ENCODE measurements at places on chromosomes 2 and 18. TPM values are rescaled to one million over a fixed set of nuclear protein-coding genes. Genes with fewer than 3 reads are reported as not detected.

Gene DTNA
- 12.1 TPM for total RNA-seq

Gene GNAL
- 0.97 TPM for total RNA-seq

Gene QPCT
- total RNA-seq, result 42.6 TPM

Gene KIAA2012
- not detected for total RNA-seq

DNA sequence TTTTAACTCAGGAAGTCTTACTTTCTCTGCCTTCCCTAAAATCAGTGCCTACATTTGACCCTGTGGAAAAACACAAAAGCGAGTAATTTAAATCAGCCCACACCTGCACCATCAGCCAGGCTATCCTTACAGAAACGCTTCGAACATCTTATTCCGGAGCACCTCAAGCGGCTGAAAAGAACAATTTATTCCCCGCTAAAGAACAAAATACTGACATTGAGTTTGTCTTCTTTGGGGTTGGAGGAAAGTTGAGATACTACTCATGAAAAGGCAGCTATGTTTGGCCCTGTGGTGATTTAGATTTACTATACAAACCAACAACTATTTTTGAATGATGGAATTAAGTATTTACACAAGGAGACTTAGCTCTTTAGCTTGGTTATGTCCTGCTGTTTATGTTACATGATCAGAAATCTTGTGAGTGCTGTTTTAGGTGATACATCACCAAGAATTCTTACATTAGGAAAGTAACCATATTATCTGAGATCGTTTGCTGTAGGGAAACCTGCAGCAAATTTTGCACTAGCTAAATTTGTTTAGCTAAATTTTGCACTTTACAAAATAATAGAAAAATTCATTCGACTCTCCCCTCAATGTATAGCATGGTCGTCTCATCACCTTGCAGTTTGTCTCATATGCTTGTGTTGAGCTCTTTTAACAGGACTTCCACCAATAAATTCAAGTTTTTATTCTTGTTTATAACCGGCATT lies 158.8 kb upstream of the SIX2 start:
- DNase-seq, result no peak

Gene NEUROD1
- not detected for total RNA-seq

DNA sequence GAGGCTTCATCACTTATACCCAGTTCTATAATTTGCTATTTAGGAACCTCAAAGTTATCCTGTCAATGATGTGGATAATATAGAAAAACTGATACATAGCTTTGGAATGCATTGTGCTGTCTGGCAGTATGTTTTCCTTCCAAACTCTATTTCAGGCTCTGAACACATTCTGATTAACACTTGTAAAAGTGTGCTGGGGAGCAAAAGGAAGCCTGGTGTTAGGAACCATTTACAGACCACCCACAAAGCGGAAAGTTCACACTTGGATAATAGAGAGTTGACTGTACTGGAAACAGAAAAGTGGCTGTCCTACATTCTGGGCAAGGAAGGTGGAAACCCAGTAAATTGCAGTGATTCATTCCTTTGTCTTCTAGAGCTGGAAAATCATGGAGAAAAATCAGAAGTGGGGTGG lies 114.5 kb upstream of the ZFP36L2 start:
- DNase-seq, result peak; percentile 79

DNA sequence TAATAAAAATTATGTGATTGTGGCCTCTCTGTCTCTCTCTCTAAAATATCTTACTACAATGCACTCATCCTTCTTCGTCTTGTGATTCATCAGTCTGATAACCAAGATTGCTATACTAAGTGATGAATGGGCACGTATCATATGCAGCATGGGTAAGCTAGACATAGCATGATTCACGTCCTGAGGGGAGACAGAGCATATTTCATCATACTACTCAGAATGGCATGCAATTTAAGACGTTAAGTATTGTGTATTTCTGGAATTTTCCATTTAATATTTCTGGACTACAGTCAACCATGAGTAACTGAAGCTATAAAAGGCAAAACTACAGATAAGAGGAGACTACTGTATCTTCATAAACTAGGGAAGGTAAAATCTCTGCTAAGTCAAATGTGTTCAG lies 97.0 kb upstream of the CD226 start:
- peak; percentile 86 for DNase-seq

DNA sequence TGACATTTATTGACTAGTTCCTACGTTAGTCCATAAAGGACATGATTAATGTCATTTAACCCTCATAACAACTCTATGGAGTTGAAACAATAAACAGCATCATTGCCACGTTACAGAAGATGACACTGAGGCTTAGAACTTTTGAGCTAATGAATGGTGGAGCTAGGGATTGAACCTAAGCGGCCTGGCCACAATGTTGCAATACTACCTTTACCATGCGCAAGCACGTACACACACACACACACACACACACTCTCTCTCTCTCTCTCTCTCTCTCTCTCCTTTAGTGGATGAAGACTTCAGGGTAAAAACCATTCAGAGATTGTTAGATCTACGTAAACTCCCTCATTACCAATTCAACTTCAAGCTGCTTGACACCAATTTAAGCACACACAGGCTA lies 875 bp upstream of the MAP3K19 start:
- DNase-seq, result no peak

GRCh38 chr2:148006249-148007007 lies 14.1 kb downstream of the ORC4 start:
- DNase-seq, result no peak

Gene REG1B
- not detected for total RNA-seq

Gene ACMSD
- not detected for total RNA-seq

GRCh38 chr2:72145289-72145657 lies 2.4 kb downstream of the CYP26B1 start:
- peak; percentile 63 for DNase-seq

DNA sequence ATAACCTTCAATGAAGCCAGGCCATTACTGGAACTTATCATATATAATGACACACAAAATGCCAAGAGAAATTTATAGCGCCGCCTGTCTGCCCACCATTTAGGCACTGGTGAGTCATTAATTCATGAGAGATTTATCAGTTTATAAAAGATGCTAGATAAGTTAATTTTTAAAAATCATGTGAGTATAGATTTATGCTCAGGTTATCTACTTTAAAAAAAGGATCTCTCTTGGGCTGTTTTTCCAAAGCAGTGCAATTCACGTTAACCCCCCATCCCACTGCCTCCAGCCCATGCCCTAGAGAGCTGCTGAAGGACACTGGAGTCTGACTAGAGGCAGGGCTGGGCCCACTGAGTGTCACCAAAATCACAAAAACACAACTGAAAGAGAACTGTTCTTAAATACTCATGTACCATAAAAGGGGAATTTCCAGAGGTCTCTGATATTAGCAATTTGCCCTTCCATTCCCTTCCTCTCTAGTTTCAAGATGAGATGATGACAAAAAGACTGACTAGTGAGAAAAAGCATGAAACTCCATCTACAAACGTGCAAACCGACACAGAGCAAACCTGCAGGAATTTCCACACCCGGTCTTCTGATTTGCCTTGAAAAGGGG lies 160.8 kb downstream of the BCL2 start:
- DNase-seq, result no peak

DNA sequence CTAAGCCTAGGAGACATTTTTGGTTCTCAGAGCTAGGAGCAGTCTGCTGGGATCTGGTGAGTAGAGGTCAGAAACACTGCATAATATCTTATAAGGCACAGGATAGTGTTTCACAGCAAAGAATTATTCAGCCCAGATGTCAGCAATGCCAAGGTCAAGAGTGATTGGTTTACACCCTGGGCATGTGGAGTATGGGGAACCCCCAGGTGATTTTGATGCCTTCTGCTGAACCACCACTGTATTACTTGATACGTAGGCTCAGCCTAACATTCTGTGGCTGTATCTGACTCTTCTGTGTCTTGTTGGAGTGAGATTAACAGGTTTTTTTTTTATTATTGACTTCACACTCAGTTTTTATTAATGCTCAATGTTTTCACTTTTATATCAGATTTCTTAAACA lies 6.0 kb downstream of the DDX18 start:
- no peak for DNase-seq

GRCh38 chr2:171478345-171478744 lies 43.9 kb upstream of the CYBRD1 start:
- peak; percentile 3 for DNase-seq

Gene DPP4
- 0.17 TPM for total RNA-seq

Gene CD302
- total RNA-seq, result 2.3 TPM

Gene HOXD3
- total RNA-seq, result 10.9 TPM

- DNase-seq, result peak; percentile 14
These were observed 11.0 kb upstream of the TXNDC2 start for GRCh38 chr18:9874728-9875127.

DNA sequence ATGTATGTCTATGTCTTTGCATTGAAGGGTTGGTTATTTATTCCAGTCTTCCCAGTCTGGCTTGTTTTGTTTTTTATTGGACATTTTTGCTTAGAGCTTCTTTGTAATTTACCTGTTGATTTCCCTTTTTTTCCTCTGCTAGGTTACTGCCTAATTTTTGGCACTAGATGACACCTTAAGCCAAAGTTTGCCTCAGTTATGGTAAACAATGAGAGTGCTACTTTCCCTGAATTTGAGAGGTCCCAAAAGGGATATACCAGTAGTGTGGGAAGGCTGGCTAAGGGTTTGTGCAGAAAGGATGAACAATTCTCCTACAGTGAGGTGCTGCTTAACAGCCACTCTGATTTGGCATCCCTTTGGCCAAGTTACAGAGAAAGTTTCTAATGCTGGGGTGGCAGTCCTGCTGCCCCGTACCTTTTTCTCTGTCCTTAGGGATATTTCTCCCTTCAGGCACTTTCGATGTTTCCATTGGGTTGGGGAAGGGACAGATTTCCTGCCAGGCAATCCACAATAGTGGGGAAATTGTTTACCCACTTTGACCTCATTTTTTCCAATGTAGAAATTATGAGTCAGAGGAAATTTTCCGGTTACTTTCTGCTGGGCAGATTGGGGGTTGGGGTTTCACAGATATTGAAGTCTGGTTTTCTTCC lies 354.9 kb downstream of the PTPRM start:
- DNase-seq, result peak; percentile 41

Gene RRM2
- total RNA-seq, result 162 TPM

DNA sequence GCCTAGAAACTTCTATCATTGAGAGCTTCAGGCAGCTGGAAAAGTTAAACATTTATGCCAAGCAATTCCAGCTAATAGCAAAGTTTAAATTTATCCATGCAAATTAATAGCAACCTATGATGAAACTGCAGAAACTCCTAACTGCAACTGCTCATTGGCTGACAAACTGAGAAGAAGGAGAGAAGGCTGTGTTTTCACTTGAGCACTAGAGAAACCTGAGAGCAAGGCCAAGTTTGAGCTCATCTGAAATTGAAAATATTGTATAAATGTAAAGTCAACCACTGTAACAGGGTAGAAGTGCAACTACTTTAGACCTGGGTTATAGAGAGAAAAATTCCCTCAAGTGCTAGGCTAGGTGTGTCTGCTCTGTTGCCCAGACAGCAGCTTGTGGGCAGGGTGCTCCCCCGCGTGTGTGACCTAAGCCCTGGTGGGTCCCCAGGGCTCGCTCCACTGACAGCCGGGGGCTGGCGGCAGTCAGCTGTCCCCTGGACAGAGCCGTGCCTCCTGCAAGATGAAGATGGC lies 50.2 kb downstream of the CABYR start:
- no peak for DNase-seq
